T1000 (cell line): ENCODE measurements at places on chromosomes 12 and 14.
A peak's percentile ranks its signal among the peaks of the same experiment; 100 is the strongest.

DNA sequence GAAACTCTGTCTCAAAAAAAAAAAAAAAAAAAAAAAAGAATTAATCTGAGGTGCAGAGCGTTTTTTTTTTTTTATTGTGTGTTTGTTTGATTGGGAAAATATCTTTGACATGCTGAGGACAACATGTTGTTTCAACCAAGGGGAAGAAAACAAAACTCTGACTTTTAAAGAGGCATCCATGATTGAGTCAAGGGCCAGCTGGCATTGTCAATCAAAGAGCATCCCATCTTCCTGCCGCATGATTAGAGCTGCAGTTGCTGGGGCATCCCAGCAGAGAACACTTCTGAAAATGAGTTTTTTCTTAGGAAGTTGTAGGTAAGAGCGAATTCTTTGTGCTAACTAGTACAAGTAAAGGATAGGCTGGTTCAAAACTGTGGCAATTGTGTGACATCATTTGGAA is 200.9 kb upstream of the DAAM1 start:
- DNase-seq, result no peak

GRCh38 chr12:120098756-120099470 is 17.6 kb downstream of the RAB35 start:
- no peak for DNase-seq

GRCh38 chr12:46357438-46358324 is 14.9 kb downstream of the SLC38A2 start:
- no peak for DNase-seq

DNA sequence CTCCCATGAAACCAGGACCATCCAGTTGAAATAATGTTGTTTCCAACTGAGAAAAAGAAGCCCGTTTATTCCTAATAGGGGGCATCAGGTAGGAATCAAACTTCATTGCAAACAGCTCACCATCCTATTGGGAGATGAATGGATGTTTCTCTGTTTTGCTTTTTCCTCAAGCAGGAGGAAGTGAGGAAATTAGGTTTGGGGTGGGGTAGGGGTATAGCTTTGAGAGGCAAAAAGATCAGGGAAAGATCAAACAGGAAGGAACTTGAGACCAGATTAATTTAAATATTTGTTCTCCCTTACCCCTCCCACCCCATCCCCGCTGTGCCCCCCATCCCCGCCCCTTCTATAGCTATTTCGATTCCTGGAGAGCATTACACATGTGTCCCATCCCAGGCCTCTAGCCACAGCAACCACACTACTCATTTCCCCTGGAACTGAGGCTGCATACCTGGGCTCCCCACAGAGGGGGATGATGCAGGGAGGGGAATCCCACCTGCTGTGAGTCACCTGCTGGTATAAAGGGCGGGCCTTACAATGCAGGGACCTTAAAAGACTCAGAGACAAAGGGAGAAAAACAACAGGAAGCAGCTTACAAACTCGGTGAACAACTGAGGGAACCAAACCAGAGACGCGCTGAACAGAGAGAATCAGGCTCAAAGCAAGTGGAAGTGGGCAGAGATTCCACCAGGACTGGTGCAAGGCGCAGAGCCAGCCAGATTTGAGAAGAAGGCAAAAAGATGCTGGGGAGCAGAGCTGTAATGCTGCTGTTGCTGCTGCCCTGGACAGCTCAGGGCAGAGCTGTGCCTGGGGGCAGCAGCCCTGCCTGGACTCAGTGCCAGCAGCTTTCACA is at the start of gene IL23A:
Gene IL23A, plus strand, starts transcription at position 577 of the 850 bp plus-strand sequence. Its CDS starts 161 bp downstream, at position 738.
- DNase-seq, result no peak

- no peak for DNase-seq
Measured at GRCh38 chr12:31215518-31216232, 110.3 kb downstream of the SINHCAF start.

GRCh38 chr14:99231850-99232713 is 39.9 kb downstream of the BCL11B start:
- no peak for DNase-seq

DNA sequence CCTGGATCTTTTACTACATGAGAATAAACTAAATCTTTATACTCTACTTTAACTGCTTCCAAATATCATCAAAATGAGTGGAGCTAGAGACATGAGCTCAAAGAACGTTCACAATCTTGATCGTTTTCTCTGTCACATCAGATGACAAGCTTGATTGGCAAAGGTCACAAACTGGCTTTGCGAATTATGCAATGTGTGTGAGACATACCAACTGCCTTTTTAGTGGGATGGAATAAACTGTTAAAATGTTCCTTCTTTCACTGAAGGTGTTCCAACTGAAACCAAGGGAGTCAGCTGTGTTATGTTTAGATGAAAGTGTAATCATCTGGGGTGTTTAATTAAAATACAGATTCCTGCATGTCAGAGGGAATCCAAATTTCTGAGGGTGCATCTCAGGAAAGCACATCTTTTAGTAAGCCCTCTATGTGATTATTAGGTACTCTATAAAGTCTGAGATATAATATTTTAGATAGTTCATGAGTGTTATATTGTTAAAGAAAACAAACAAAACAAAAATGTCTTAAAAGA is 21.9 kb downstream of the KITLG start:
- no peak for DNase-seq

GRCh38 chr12:129911428-129912049 is 7.7 kb upstream of the TMEM132D start:
- DNase-seq, result no peak

GRCh38 chr12:61808856-61809255 is 451.3 kb upstream of the USP15 start:
- DNase-seq, result no peak

DNA sequence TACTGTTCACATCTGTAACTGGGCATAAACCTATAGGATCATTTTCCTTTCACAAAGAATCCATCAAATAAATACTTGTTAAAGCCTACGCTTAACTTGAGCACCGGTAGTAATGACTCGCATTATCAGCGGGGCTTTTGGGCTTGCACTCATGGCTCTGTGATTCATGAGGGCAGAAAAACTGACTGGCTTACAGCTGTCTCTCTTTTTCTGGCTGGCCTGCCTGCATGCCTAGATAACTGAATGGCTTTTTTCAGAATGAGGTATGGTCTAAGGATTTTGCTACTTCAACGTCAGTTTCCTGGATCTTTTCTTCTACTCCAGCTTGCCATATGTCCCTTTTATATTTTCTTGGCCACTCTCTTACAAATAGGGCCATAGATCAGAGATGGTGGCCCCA is 531.1 kb downstream of the NRXN3 start:
- no peak for DNase-seq

DNA sequence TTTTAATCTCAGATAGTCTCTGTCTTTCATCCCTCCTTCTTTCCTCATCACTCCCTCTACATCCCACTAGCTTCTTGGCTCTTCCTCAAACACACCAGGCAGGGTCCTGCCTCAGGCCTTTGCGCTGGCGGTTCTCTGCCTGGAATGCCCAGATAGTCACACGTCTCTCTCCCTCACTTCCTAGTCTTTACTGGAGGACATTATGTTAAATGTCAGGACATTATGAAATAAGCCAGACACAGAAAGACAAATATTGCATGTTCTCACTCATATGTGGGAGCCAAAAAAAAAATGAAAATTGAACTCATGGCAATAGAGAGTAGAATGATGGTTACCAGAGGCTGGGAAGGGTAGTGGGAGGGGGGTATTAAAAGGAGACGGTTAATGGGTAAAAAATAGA is 442.0 kb downstream of the MED13L start:
- DNase-seq, result no peak

GRCh38 chr12:25364529-25365339 is 114.0 kb upstream of the KRAS start:
- no peak for DNase-seq

GRCh38 chr12:114918535-114919233 is 234.7 kb upstream of the TBX3 start:
- no peak for DNase-seq

- DNase-seq, result no peak
Measured at GRCh38 chr12:89236748-89237383, 115.4 kb downstream of the DUSP6 start.

DNA sequence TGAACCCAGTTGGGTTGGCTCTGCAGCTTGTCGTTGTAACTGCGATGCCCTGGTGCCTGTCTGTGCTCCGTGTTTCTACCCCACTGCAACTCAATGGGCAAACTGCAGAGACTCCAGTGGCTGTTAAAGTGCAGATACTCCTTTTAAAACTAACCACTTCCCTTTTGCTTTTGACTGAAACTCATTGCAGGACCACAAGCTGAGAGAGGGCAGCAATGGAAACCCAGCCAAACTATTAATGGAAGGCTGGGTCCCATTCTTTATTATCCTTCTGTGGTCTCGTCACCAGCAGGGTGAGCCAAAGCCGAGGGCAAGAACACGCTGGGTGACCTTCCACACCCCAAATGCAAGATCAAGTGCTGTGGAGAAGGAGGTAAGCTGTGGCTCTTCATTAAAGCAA is 910.4 kb downstream of the VRK1 start:
- no peak for DNase-seq

DNA sequence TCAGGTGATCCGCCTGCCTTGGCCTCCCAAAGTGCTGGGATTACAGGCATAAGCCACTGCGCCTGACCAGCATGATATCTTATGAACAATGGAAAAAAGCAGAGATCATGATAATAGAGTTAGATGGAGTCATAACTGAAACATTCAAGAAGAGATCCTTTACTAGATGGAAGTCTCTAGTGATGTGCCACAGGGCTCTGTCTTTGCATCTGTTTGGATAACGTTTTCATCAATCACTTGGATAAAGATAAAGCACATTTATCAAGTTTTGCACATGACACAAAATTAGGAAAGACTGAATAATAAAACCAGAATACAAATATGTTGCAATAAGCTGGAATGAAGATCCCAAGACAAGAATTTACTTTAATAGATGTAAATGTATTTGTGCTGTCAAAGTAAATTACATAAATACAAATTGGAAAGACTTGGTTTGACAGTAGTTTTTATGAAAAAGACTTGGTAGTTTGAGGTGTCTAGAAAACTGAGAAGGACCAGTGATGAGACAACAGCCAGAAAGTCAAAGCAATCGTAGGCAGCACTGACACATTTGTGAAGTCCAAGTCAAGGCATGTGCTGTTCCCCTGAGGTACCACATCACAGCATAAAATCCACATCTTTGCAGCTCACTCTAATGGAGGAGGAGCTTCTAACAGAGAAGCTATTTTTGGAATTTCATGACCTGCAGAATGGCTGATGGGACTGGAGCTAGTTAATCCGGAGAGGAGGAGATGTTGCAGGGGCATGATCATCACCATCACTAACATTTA is 28.5 kb downstream of the GPRC5A start:
- DNase-seq, result no peak

GRCh38 chr12:123444092-123445026 is 7.9 kb upstream of the RILPL2 start:
- no peak for DNase-seq

GRCh38 chr12:76176940-76177339 is 92.5 kb upstream of the NAP1L1 start:
- DNase-seq, result no peak

GRCh38 chr12:120194534-120195395 is at the start of gene GCN1:
Gene GCN1, minus strand, starts transcription at chr12:120194715. Its CDS starts 18 bp downstream, at chr12:120194697.
- peak; percentile 68 for DNase-seq

GRCh38 chr14:91241863-91242262 is 2.6 kb downstream of the GPR68 start:
- DNase-seq, result no peak

GRCh38 chr12:40794087-40794486 is 101.8 kb downstream of the CNTN1 start:
- no peak for DNase-seq

GRCh38 chr14:100384819-100385813 is 62.0 kb downstream of the SLC25A47 start:
- DNase-seq, result no peak

- no peak for DNase-seq
Measured at GRCh38 chr12:32010631-32011336, 51.6 kb downstream of the RESF1 start.

DNA sequence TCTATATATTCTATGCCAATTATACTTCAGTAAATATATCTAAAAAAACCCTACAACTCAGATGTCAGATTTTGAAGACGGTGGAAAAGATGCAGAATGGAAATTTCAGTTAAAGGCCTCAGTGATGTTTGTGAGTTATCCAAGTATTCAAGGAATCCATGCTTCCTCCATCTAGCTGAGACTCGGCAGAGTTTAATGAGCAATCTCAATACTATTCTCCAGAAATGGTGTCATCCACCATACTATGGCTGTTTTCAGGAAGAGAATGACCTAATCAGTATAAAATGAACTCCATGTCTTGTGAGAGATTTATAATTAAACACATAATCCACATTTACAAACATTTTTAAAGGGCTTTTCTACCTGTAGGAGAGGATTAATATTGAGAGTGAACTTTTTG is 66.0 kb downstream of the KLHL28 start:
- DNase-seq, result no peak

DNA sequence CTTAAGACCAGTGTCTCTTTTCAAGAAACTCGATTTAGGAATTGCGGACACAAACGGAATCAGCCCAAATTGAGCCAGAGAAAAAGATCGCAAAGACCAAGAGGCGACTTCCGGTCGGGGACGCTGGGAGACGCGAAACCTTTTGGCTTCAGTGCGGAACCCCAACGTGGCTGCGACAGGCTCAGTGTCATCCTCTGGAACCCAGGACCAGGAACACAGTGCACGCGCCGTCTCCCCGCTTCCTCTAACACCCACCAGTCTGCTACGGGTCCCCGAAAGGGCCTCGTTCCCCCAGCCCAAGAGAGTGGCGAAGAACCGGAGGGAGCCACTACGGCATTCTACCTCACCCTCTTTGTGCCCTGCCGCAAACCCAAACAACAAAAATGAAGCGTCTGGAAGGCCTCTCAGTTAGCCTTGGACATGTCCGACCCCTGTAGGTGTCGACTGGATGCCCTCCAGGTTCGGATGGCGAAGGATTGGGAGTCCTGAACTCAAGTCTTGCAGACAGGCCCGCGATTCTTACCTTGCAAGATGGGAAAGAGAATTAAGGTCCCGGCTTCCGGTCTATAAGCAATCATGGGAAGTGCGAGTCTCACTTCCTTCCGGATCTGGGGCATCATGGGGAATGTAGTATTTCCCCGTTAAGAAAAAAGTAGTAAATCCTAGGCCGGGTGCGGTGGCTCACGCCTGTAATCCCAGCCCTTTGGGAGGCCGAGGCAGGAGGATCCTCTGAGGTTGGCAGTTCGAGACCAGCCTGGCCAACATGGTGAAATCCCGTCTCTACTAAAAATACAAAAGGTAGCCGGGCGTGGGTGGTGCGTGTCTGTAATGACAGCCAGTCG is at the start of gene RPL6:
Gene RPL6, minus strand, starts transcription at position 542 of the 842 bp plus-strand sequence. CDS start 949 bp downstream, outside the sequence.
- DNase-seq, result peak; percentile 73

DNA sequence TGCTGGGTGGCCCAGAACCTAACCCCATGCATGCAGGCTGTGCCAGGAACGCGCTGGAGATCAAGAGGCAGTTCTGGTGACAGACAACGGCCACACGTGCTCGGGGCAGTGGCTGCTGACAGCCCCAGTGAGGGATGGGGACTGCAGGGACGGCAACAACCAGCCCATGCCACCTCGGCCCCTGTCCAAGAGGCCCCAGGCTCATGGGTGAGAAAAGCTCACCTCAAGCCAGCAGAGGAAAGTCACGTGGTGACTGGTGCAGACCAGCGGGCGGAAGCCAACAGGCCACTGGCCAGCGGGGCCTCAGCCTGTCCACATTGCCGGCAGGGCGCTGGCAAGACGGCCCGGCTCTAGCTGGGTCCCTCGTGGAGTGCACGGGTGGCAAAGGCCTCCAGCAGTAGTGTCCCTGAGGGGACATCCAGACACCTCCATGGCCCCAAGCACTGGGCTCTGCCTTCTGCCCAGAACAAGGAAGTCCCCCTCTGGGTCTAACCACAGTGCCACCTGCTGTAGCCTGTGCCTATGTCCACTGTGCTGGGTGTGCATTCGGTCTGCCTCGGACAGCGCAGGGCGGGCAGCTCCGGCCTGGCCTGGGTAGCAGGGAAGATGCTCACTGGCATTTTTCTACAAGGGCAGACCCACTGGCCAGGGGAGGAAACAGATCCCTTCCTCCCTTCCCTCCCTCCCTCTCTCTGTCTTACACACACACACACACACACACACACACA is 134.1 kb downstream of the NCOR2 start:
- no peak for DNase-seq

GRCh38 chr14:71416392-71416791 is 509.1 kb downstream of the PCNX1 start:
- no peak for DNase-seq
